Glutamatergic neuron (in vitro differentiated cells): ENCODE measurements at places on chromosomes 4 and X. TPM values are rescaled to one million over a fixed set of nuclear protein-coding genes. Genes with fewer than 3 reads are reported as not detected.
A peak's percentile ranks its signal among the peaks of the same experiment; 100 is the strongest.

The ANXA5 gene
- total RNA-seq = 250 TPM

The ZNF674 gene
- total RNA-seq = 6.4 TPM

- H3K4me1 ChIP-seq = no peaks in the 10 kb centered on the region
- no peak overlapping the region for H3K27ac ChIP-seq
- H3K4me3 ChIP-seq = no peak overlapping the region
- peaks cover 1% of the 10 kb centered on the region for H3K27me3 ChIP-seq
- H3K36me3 ChIP-seq = no peaks in the 10 kb centered on the region
- no peak for DNase-seq
These were observed 69.0 kb downstream of the DCK start for GRCh38 chr4:71062436-71062835.

- no peaks in the 10 kb centered on the region for H3K36me3 ChIP-seq
- H3K4me1 ChIP-seq = peaks cover 13% of the 10 kb centered on the region
- H3K27me3 ChIP-seq = peaks cover 2% of the 10 kb centered on the region
- no peak for DNase-seq
- no peak overlapping the region for H3K27ac ChIP-seq
- no peak overlapping the region for H3K4me3 ChIP-seq
These were observed 90.8 kb downstream of the GATB start for GRCh38 chr4:151669990-151670389.

- no peak overlapping the region for H3K27ac ChIP-seq
- no peaks in the 10 kb centered on the region for H3K36me3 ChIP-seq
- DNase-seq = no peak
- H3K27me3 ChIP-seq = no peaks in the 10 kb centered on the region
These were observed 254.4 kb upstream of the BOD1L1 start for GRCh38 chr4:13881892-13882291.

The FAM47E gene
- total RNA-seq = 2.9 TPM

DNA sequence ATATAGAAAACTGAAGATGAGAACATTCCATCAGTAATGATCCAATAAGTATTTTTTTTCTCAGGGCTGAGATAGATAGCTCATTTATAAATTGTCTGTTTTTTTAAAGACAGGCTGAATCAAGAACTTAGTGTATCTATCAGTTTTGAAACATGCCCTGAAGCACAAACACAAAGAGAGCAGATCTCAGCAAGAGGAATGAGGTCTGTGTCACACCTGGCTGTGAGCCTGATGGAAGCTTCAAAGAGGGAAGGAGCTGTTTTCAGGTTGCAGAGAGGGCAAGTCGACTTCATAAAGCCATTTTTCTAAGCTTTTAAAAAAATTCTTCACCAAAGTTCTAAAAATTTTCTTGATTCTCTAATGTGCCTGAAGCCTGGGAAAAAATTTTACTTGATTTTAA, 434.9 kb downstream of the PDGFC start:
- H3K27ac ChIP-seq = no peak overlapping the region
- no peaks in the 10 kb centered on the region for H3K4me1 ChIP-seq
- H3K4me3 ChIP-seq = no peak overlapping the region

- H3K27me3 ChIP-seq = no peaks in the 10 kb centered on the region
- no peaks in the 10 kb centered on the region for H3K36me3 ChIP-seq
- H3K4me1 ChIP-seq = no peaks in the 10 kb centered on the region
- DNase-seq = no peak
- H3K27ac ChIP-seq = no peak overlapping the region
- no peak overlapping the region for H3K4me3 ChIP-seq
These were observed 3.2 kb upstream of the ADH1B start for GRCh38 chr4:99324361-99324760.

- H3K4me1 ChIP-seq = no peaks in the 10 kb centered on the region
- H3K27ac ChIP-seq = no peak overlapping the region
- H3K36me3 ChIP-seq = no peaks in the 10 kb centered on the region
- peaks cover 1% of the 10 kb centered on the region for H3K27me3 ChIP-seq
- DNase-seq = no peak
These were observed 25.5 kb downstream of the MID2 start for GRCh38 chrX:107851215-107851614.

DNA sequence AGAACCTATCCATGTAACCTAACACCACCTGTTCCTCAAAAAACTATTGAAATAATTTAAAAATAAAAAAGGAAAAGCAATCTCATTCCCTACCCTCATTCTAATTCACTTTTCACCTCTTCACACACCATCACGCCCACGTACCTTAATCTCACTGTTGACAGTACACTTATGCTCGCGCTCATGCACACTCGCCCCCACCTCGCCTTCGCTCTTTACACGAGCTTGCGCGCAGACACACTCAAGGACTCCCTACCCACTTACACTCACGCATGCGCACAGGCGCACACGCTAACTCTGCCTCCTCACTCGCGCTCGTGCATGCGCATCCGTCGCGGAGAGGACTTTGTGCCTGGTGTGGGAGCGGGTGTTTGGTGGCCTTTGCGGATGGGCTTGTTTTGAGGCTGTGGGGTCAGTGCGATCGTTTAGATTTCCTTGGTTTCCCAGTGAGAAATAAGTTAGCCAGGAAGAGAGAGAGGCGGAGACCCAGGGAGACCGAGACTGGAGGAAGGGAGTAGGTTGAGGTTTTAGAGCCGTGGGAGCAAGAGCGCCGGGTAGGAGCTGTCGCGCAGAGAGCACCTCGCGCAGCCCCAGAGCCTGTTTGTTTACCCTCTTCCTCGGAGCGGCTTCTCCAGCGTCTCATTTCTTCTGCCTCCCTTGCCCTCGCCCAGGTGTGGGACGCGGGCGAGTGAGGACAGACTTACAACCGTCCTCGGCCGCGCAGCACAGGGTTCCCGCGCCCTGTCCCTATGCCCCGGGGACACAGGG, 8.1 kb upstream of the GSX2 start:
- no peak overlapping the region for H3K27ac ChIP-seq
- H3K4me1 ChIP-seq = peaks cover 10% of the 10 kb centered on the region
- H3K4me3 ChIP-seq = peak overlapping the region; percentile 93
- H3K36me3 ChIP-seq = peaks cover 4% of the 10 kb centered on the region

The MCF2 gene
- total RNA-seq = 1.2 TPM

DNA sequence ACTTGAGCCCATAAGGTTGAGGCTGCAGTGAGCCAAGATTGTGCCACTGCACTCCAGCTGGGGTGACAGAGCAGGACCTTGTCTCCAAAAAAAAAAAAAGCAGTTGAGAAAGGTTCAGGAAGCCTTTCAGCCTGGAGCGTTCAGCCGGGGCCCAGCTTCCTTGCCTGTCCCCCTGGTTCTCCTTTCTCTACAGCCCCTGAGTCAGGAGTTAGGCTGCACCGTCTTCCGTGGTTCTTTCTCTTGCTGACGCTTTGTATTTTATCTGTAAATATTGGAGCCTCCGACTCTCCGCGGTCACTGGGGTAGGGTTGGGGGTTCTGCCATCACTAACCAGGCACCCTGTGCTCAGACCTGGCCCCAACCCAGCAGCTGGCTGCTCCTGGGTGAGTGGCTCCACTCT, 13.8 kb upstream of the UVSSA start:
- H3K27ac ChIP-seq = no peak overlapping the region
- peaks cover 8% of the 10 kb centered on the region for H3K27me3 ChIP-seq
- H3K4me1 ChIP-seq = no peaks in the 10 kb centered on the region
- H3K36me3 ChIP-seq = peaks cover 6% of the 10 kb centered on the region
- DNase-seq = no peak

- DNase-seq = peak; percentile 68
- H3K27ac ChIP-seq = no peak overlapping the region
- H3K4me1 ChIP-seq = peaks cover 13% of the 10 kb centered on the region
- H3K36me3 ChIP-seq = peaks cover 7% of the 10 kb centered on the region
- peaks cover 8% of the 10 kb centered on the region for H3K27me3 ChIP-seq
These were observed 10.0 kb upstream of the LNX1 start for GRCh38 chr4:53601251-53601764.

DNA sequence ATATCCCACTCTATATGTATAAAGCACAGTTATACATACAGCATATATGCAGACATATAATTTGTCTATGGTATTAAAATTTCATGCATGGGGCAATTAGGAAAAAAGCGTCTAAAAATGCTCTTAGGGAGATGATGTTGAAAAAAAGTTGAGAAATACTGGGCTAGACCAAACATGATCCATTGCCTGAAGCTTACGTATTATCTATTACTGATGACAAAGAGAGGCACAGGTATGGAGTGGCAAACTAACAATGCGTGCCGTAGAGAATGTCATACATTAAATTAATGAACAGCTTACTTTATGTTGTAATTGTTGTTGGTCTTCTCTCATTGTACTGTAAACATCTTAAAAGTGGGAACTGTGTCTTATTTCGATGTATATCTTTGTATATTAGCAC, 13.9 kb downstream of the RHOH start:
- no peaks in the 10 kb centered on the region for H3K36me3 ChIP-seq
- H3K27ac ChIP-seq = no peak overlapping the region
- peaks cover 5% of the 10 kb centered on the region for H3K27me3 ChIP-seq
- no peak overlapping the region for H3K4me3 ChIP-seq
- H3K4me1 ChIP-seq = peaks cover 4% of the 10 kb centered on the region
